ENCODE measurements at places on chromosomes 16 and 17.

- DNase-seq, result peak; percentile 60
Observed at GRCh38 chr16:67397812-67398545, 4.7 kb upstream of the TPPP3 start.

DNA sequence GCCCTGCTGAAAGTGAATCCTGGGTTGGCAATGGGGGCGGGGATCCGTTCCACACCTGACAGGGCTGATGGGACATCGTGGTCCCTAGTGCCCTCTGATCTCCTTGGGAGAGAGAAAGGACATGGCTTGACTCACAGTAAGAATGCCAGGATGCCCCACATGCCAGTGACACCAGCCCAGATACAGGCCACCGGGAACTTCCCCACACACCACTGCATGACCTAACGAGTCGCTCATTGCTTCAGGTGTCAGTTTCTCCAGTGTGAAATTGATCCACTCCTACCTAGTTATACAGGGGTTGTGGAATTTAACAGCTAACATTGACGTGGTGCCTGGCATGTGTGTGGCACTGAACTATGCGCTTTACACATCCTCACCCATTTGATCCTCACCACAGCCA is 7.5 kb downstream of the CD300LG start:
- no peak for DNase-seq

GRCh38 chr16:20383106-20384029 is 21.2 kb downstream of the PDILT start:
- peak; percentile 74 for DNase-seq

DNA sequence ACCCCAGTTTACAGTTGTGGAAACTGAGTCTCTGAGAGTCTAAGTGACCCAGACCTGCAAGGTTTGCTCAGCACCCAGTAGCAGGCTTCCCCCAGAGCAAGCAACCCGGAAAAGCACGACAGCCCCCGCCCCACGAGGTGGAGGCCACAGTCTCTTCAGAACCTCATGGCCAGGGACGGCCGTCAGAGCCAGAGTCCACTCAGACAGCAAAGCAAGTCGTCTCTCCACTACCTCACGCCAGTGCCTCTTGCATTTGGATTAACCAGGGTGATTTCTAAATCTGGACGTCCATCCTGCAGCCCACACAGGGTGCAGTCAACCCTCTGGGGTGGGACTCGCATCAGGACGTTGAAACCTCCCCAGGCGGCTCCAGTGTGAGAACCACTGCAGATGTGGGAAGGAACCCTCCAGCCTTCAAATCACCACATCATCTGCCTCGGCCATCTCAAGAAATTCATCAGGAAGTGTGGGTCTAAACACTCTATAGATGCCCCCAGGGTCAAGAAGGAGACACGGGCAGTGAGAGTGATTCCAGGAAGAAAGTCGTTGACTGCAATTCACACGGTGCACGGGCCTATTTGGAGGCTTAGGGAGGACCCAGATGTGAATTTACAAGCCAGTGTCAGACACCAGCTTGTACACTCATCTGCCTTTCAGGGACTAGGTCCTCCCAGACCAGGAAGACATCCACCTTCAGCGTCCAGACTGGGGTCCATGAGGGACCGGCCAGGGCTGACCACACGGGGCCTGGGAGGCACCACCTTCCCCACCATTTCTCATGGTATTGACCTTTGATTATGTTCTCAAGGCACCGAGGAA is 20.2 kb upstream of the RBFOX3 start:
- DNase-seq, result no peak

- DNase-seq, result peak; percentile 50
Observed at GRCh38 chr16:77584205-77584859, 138.0 kb upstream of the NUDT7 start.

DNA sequence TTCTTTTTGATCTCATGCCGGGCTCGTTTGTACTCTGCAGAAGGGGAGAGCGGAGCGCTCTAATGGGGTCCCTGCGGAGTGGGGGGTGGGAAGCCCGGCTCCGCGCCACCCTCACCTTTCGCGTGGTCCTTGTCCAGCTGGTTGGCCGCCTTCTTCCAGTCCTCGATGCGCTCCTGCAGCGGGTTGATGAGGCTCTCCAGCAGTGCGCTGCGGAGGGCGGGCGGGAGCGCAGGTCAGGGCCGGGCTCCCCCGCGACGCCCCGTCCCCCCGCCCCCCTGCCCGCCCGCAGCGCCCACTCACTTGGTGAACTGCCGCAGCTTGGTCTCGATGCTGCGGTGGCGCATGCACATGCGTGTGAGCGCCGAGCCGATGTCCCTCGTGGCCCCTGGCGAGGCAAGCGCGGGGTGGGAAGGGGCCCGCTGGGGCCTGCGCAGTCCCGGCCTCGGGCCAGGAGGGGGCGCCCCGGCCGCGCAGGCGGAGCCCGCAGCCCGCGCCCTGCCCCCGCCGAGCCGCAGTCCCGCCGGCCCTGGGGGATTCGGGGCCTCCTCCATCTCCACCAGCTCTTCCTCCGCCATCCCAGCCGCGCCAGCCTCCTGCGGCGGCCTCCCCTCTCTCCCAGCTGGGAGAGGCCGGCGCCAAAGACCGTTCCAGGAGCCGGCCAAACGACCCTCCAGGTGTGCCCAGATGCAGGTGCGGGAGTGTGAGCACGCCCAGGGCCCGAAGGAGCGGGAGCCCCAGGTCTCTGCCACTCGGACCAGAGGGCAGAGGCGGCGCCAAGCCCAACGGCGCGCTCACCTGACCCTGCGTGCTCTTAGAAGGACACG is 6.0 kb downstream of the MTSS2 start:
- no peak for DNase-seq

DNA sequence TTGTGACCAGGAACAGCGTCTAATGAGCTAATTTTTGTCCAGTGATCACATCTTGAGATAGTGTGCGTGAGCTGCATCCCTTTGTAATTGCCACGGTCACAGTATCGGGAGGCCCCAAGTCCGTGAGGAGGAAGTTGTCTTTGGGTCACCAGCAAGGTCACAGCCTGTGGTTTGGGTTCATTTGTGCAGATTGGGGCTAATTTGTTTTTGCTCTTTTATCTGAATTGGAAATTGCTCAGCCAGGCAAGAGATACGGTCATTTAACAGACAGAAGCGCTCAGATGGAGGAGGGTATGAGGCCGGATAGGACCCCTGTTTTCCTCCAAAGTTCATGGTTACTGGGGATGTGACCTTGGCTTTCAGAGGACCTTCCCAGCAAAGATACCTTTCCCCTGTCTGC is 174.1 kb downstream of the SNX29 start:
- no peak for DNase-seq

GRCh38 chr16:90053902-90054500 is 23.1 kb downstream of the PRDM7 start:
- DNase-seq, result no peak

DNA sequence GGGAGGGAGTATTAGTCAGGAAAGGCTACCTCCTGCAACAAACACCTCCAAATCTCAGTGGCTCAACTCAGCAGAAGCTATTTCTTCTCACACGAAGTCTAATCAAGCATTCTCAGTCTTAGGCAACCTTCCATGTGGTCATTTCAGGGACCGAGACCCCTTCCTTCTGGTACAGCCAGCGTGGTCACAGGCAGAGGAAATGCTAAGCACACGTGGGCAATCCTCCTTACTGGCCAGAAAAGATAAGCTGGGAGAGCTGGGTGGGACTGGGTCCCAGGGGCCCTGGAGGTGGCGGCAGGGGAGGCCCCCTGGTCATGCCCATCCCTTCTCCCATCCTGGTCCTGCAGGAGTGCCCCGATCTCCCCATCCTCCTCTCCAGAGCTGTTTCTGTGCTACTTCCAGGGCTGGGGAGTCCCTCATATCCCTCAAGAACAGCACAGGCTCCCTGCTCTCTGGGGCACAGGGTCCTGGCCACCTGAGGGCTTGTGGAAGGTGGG is 5.7 kb upstream of the CX3CL1 start:
- no peak for DNase-seq

- no peak for DNase-seq
Observed at GRCh38 chr17:72489272-72489641, 368.4 kb downstream of the SOX9 start.

GRCh38 chr16:14489460-14489859 is 140.6 kb downstream of the PARN start:
- peak; percentile 24 for DNase-seq

- DNase-seq, result no peak
Observed at GRCh38 chr17:9175700-9176467, 154.6 kb downstream of the NTN1 start.

DNA sequence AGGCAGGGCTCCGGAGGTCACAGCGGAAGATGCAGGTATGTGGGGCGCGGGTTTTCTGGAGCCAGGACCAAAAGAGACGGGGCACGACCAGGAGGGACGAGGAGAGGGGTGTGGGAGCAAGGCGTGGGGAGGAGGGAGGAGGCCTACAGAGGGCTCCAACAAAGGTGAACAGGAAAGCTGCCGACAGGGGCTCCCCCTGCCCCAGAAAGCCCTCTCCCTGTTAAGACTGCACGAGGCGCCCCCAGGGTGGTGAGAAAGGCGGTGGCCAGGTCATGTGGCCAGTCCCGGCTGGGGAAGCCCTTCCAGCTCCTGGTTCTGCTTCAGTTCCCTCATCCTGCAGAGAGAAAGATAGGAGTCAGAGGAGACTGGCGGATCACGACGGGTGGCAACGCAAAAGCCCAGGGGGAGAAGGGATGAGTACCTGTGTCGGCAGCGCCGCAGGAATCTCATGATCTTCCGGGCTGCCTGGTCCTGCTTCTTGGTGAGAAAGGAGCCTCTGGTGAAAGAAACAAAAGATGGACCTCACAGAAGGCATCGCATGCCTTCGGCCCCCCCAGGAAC is 949 bp upstream of the SPAG7 start:
- no peak for DNase-seq

- peak; percentile 50 for DNase-seq
Observed at GRCh38 chr17:58172369-58173071, 5.7 kb downstream of the OR4D2 start.

DNA sequence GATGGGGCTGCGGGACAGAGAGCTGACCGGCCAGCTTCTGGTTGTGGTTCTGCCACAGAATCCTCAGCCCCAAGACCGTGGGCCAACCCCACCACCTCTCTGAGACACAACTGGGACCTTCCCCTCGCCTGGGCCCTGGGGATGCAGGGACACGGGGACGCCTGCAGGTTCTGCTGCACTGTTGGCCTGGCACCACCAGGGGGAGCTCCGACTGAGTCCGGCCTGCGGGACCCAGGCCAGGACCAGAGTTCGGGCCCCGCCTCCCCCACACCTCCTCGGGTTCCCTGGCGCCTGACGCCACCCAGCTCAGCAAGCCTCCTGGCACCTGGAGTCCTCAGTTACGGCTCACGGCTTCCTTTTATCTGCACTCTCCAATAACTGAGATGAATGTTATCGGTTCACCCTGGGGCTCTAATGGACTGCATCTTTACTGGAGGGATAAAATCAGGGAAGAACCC is 27.3 kb downstream of the TBC1D16 start:
- DNase-seq, result peak; percentile 73

All from NCI-H2171 treated with DMSO at 0.1 percent for 48 hours (cell line).